ENCODE measurements at places on chromosomes 6 and 20.

GRCh38 chr20:63320041-63320511, 27.1 kb downstream of the COL20A1 start:
- DNase-seq: no peak

GRCh38 chr20:2390951-2391675, 10.4 kb downstream of the TGM6 start:
- no peak for DNase-seq

GRCh38 chr6:45880159-45880558, 135.5 kb downstream of the CLIC5 start:
- peak; percentile 95 for DNase-seq

GRCh38 chr6:88922775-88923548, 40.5 kb downstream of the RNGTT start:
- no peak for DNase-seq

DNA sequence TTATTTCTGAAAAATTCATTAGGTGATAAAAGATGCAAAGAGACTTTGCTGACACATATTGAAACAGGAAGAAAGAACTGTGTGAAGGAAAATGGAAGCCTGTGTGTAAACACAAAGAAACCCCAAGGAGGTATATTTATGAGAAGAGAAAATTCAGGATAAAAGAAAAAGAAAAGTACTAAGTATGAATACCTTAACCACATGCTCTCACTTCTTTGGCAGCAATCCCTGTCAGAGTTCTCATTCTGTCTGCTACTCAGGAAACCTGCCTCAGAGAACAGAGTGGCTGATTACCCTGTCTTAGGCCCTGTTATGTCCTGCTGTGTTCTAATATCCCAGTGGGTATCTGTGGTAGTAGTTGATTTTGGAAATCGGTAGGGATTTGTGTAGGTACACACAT, 457.9 kb downstream of the TBC1D32 start:
- DNase-seq: no peak

Data from large intestine (tissue), 12 donors.